Nasal cavity respiratory epithelium epithelial cell of viscerocranial mucosa (primary cell): ENCODE measurements at places on chromosomes 1 and 21. TPM values are rescaled to one million over a fixed set of nuclear protein-coding genes. Genes with fewer than 3 reads are reported as not detected.

The DCST1 gene
- total RNA-seq = not detected in 2 replicates

The LRRC3 gene
- 0.34 and 1.4 TPM in 2 replicates for total RNA-seq

The RGS21 gene
- total RNA-seq = not detected in 2 replicates

The PDZK1 gene
- total RNA-seq = 0.21 TPM in 1 of 2 replicates, not detected in the other

The SYTL1 gene
- total RNA-seq = 40.3 and 78.8 TPM in 2 replicates
